SW 1271 (cell line): ENCODE measurements at places on chromosomes 12 and 14.

- DNase-seq: no peak
Observed at GRCh38 chr12:132500142-132500855, 10.3 kb downstream of the FBRSL1 start.

DNA sequence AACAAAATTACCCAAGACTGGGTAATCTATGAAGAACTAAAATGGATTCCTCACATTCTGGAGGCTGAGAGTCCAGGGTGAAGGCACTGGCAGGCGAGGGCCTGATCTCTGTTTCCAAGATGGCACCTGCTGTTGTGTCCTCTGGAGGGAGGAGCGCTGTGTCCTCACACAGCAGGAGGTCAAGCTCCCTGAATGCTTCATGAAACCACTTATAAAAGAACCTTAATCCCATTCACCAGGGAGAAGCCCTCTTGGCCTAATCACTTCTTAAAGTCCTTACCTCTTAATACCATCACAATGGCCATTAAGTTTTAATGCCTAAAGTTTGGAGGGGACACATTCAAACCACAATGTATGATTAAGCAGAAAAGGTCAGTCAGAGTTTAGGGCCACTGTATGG, 172.4 kb downstream of the EMP1 start:
- DNase-seq: no peak

DNA sequence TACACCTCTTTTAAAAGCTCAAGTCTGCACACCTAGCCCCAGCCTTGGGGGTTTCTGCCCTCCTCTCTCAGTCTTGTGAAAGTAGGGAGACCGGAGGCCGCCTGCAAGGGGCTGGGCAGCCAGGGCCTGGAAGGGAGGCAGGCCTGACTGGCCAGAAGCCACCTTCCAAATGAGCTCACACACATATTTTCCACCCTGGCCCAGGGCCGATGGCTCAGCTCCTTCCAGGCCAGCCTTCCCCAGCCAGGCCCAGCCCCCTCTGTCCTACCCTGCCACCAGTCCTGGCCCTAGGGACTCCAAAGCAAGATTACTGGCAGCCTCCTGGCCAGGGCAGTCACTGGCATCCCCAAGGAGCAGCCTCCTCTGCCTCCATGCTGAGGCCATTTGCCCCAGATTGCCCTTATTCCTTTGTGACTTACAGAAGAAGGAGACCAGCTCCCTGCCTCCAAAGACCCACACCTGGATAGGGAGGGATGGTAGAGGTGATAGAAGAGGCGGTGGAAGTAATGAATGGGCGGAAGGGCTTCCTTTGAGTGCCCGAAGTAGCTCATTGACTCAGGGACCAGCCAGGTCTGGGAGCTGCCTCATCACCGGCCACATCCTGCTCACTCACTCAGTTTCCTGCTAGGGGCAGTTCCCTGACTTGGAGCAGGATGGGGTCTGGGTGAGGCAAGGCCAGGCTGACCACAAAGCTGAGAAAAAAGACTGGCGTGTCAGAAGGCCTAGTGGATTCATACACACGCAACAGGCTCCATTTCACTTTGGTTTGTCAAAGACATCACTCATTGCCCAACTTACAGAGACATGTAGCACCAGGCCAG, 14.8 kb downstream of the MMP14 start:
- DNase-seq: peak; percentile 71

DNA sequence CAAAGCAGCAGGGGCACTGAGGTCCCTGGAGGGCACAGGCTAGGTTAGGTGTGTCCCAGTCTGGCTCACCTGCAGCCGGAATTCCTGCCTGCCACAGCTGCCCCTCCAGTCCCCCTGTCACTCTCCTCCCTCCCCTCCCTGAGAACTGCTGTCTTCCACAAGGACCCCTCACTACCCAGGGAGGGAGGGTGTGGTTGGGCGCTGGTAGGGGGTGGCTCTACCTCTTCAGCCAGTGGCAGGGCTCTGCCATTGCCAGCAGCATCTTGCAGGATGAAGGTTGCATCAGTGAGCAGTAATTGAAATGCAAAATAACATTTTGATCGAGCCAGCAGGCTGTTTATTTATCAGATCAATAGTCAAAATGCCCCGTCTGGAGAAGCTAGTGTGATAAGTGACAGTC, 45.7 kb downstream of the ESRRB start:
- DNase-seq: no peak

DNA sequence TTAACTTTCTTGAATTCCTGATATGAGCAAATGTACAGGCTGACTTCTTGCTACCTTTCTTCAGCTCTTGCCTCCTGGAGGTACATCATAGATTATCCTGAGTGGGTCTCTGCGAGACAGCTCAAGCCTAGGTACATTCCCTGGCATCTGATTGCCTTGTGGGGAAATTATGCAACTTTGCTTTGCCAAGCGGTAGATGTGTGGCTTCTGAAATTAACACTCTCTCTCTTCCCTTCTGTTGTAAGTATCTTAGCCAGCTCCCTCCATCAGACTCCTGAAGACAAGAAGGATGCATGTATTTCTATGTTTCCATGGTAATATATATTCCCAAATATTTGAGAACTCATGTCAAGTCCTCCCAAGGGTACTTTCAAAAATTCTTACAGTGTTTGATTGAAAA, 16.2 kb upstream of the SLC16A7 start:
- DNase-seq: no peak
